ENCODE measurements at places on chromosomes 1 and 21.

- DNase-seq = no peak
Observed at GRCh38 chr1:214452152-214452784, 99.1 kb downstream of the PTPN14 start.

GRCh38 chr1:212754680-212755079 lies 36.9 kb downstream of the NSL1 start:
- DNase-seq = no peak

- DNase-seq = no peak
Observed at GRCh38 chr1:52028328-52028727, 5.3 kb downstream of the KTI12 start.

- DNase-seq = no peak
Observed at GRCh38 chr1:244860078-244860477, 4.3 kb downstream of the HNRNPU start.

DNA sequence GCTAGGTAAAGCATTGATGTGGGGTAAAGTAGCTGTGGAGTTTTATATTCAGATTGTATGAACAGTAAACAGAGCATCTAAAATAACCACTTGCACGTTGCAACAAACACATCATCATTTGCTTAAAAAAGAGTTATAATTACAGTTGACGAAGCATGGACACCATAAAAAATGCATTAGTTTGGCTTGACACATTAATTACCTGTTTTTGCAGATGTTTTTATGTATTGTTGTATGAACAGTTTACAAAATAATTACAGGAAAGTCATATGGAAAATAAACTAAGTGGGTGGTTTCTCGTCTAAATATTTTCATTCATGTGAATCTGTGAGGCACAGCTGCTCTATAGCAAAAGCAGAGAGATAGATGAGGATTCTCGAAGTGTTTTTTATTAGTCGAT lies 108.3 kb downstream of the RPS6KC1 start:
- no peak for DNase-seq

DNA sequence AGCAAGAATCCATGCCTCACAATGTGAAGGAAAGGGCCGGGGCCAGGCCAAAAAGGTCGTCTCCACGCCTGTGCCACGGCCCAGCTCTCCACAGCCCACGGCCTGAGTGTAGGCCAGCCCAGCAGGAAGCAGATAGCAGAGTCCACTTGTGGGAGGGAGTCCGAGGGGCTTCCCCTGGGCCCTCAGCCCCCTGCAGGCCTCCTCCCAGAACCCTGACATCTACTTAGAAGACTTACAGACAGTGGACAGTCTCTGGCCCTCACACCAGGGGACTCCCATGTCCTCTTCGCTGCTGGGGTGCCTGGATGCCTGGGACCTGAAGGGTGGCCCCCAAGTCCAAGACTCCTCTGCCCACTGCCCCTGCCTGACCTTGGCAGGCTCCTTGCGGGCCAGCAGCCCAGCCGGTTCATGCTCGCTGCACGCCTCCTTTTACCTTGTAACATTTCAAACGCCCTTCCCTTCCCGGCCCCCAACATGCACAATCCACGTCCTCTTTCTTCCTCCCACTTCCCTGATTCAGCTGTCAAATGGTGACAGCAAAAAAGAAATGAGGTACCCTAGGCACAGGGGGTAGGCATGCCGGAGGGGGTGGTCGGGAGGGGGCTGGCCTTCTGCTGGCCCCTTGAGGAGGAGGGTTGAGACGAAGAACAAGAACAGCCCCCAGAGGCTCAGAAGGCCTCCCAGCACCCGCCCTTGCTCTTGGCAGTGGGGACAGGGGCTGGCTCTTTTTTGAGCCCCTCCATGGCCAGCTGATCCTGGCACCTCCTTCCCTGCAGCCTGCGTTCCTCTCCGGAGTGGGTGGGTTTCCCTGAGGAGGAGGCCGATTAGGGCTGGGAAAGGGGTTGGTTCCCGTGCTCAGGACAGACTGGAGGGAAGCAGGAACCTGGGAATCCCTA lies 997 bp upstream of the PTPN7 start:
- DNase-seq = no peak

DNA sequence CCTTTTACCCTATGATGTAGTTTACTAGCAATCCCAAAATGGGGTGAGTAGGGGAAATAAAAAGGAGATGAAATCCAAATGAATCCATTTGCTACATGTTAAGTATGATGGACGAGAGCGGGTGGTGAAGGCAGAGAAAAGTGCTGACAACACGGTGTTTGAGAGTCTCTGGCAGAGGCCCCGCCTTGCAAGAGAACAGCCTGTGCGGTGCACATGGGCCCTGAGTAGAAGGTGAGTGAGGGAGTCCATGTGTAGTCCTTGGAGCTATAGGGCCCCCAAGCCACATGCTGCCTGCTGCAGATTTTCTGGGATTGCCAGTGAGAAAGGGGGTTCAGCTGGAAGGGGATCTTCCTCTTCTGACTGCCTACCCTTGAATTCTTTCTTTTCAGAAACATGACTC lies 177.1 kb downstream of the TNR start:
- no peak for DNase-seq

GRCh38 chr1:205983925-205984725 lies 19.1 kb downstream of the RAB7B start:
- DNase-seq = no peak

DNA sequence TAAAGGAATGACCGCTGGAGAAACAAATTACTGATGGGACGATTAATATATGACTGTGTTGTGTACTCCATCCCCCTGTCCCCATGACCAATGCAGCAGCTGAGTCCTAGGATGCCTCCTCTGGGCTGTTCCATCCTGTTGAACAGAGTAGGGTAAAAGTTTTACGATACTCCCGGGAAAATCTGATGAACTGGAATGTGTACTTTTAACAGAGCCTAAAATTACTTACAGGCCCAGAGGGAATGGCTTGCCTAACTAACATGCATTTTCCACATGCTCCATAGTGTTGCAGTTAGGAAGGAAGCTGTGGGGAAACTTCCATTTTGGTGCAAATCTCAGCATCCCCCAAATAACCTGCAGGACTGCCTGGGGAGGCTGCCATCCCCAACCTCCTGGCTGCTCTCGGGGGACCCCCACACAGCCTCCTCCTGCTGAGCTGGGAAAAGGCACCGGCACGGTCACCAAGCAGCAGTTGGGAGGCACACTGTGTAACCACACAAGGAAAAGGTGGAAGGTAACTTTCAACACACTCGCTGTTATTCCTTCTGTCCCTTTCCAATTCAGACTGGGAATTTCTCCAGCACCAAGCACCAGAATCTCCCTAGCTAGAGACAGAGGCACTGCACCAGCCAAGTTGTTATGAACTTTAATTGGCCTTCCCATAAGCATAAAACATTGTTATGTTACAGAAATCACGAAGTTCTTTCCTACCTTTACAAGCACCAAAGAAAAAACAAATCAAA lies 97.2 kb downstream of the BCAR3 start:
- peak; percentile 77 for DNase-seq

GRCh38 chr1:183633676-183634343 lies 1.8 kb downstream of the ARPC5 start:
- DNase-seq = peak; percentile 75

DNA sequence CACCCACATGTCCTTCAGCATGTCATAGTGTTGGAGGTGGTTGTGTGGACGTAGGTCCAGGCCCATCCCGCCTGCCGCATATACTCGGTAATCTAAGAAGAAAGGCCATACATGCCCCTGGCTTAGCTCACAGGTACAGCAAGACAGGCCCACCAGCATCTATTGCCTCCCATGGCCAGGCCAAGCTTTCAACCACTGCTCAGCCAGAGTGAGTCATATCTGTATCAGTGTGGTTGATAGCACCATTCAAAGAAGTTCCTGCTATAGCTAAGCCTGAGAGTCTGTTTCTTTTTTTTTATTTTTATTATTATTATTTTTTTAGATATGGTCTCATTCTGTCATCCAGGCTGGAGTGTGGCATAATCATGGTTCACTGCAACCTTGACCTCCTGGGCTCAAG lies 17.0 kb downstream of the KLHDC8A start:
- DNase-seq = no peak

GRCh38 chr1:13554798-13555197 lies 28.8 kb upstream of the PDPN start:
- DNase-seq = no peak

DNA sequence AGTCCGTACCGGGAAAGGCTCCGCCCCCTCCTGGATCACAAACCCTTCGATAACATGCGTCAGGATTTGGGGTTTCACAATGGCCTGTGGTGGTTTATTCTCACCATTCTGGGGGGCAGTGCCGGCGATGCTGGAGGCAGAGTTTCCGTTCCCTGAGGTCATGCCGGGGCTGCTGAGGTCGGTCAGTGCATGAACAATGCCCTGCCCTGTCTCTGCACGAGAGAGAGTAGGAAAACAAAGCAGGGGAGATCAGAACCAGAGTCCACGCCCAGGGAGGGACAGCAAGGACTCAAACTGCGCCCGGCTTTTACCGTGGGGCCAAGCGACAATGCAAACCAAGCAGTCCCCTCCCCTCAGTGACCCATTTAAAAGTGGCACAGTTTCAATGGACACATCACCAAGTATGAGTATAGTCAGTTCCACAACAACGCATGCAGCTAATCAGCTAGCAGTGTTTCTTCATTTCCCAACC lies 13.2 kb upstream of the A3GALT2 start:
- no peak for DNase-seq

DNA sequence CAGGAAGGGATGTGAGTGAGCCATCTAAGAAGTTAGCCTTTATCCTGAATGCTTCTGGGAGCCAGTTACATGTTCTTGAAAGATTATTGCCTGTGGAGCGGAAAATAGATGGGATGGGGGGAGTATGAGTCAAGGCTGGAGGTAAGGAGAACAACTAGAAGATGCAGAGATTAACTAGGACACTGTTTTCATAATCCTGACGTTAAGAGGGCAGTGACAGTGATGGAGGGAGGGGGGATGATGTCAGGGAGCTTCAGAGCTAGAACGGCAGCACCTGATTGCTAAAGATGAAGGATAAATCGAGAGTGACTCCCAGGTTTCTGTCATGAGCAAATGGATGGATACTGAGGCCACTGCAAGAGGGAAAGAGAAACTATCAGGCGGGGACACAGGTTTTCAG lies 10.0 kb upstream of the RCSD1 start:
- no peak for DNase-seq

DNA sequence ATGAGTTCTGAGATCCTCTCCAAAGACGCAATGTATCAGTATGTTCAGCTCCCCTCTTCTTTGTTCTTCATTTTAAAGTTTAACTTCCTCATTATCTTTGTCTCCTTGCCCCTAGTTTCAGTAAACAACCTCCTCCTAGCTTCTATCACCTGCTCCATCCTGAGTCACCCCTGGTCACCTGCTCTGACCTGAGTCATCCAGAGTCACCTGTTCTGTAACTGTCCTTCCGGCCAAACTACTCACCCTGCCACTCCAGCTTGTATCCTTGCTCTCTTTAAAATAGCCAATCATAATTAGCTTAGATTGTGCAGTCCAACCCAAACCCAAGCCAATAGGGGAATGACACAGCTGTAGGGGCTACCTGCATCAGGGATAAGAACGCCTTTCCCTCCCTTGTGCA lies 332.0 kb downstream of the OLFM3 start:
- no peak for DNase-seq

GRCh38 chr1:47572731-47573430 lies 135.0 kb downstream of the FOXD2 start:
- no peak for DNase-seq

DNA sequence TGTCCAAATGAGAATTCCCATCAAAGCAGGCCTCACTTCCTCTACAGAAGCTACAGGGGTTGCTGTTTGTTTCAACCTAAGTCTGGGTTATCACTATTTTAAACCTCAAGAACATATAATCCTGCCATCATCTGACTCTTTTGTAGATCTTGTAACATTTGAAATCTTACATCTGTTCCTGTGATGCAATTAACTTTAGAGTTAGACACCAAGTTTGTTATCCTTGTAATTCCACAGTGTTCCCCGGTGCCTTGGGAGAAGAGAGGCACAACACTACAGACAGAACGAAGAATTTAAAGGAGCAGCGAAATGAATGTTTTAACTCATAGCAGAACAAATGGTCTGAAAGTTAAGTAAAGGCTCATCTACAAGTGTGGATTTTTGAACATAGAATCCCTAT lies 116.1 kb downstream of the UCHL5 start:
- no peak for DNase-seq

- no peak for DNase-seq
Observed at GRCh38 chr1:86067626-86068025, 88.9 kb downstream of the COL24A1 start.

GRCh38 chr1:90387805-90388204 lies 329.3 kb downstream of the BARHL2 start:
- DNase-seq = no peak

DNA sequence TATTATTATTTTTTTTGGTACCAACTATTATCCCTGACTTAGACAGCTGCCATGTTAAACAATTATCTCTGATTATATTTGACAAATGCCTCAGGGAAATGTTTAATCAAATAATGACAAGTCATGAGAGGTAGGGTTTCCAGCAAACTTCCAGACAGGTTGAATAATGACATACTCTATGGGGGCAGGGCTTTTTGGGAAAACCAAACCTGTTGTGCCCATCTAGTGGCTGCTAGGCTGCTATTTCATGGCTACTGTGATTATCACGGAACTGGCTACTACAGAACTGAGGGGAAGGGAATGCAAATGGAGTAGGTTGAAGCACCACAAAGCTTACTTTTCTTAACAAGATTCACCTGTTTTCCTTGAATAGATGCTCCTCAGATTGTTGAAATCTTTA lies 77.6 kb downstream of the DUSP10 start:
- no peak for DNase-seq

- no peak for DNase-seq
Observed at GRCh38 chr1:167493372-167493771, 25.0 kb downstream of the CD247 start.

- no peak for DNase-seq
Observed at GRCh38 chr1:15727021-15727420, 9.0 kb upstream of the SLC25A34 start.

- DNase-seq = no peak
Observed at GRCh38 chr1:155179112-155180031, 5.7 kb downstream of the TRIM46 start.

DNA sequence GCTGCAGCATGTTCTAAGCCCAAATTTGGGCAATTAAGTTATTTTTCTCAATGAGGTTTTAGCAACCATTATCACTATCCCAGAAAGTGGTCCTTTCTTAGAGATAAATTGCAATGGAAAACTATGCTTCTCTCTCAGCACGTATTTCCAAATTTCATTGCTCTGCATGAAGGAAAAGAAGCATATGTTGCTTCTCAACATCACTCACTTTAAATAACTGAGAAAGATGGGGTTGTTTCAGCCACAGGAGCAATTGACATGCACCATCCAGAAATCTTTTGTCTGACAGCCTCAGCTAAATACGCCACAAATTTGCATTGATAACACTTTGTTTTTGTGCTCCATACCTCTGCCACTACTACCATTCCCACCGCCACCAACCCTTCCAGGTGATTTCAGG lies 157.6 kb upstream of the PKN2 start:
- no peak for DNase-seq
